GM13977 (cell line): ENCODE measurements at places on chromosomes 13 and 19.

DNA sequence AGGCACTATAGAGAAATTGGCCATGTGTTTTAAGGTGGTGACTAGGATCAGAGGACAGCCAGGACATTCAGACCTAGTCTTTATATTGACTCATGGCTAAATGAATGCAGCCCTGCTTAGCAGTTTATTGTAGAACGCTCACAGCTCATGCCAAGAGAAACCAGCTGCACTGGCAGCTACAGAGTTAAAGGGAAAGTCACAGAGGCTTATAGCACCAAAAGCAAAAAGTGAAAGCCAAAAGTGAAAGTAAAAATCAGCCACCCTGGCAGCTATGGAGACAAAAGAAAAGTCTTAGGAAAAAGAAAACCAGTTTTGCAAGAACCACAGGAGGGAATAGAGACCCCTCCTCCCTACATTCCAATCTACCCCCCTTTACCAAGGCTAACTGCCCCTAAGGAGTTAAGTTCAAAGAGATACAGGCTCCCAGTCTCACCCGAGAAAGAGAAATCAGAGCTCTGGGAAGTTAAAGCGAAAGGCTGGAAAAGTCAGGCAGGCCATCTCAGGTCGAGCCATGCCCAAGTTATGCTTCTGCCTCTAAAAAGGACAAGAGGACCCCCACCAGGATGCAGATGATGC lies 99.0 kb downstream of the ZNF429 start:
- no peak for DNase-seq

DNA sequence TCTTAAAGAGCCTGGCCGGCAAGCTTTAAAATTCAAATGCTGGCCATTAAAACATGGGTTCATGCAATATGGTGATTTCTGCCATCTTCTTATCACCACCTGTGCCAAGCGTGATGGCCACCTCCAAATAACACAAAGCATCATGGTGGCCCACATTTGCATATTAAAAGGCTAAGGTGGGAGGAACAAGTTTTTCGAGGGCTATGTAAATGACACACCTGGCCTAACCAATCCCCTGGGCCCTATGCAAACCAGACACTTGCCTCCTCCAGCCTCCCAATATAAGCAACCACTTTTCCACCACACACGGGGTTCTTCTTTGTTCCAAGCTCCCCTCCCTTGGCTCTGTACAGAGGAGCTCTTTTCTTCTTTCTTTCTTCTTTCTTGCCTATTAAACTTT lies 14.4 kb downstream of the LILRB4 start:
- no peak for DNase-seq

GRCh38 chr19:19618219-19619051 lies at the start of gene PBX4:
PBX4 (minus strand) TSS chr19:19618687; CDS start chr19:19618629, 58 bp downstream.
- DNase-seq = peak; percentile 99

DNA sequence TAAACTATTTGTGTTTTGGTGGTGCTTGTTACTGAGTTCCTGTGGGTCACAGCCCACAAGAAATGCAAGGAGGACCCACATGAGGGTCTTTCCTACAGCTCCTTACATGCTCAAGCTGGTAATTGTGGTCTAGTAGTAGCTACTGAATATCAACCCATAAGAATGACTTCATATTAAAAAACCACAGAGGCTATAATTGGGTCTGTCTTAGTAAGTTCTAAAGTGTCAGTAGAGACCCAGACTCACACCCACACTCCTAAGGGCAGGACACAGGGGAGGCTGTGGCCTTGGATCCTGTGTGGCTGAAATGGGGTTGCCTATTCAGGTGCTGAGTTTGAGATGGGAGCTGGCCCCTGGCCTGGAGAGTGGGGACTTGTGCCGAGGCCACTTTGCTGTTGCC lies 19.6 kb downstream of the TFDP1 start:
- DNase-seq = peak; percentile 85

GRCh38 chr13:50585674-50586413 lies 257.6 kb downstream of the DLEU7 start:
- no peak for DNase-seq

- DNase-seq = no peak
These were observed 75.6 kb upstream of the KL start for GRCh38 chr13:32940601-32941000.

DNA sequence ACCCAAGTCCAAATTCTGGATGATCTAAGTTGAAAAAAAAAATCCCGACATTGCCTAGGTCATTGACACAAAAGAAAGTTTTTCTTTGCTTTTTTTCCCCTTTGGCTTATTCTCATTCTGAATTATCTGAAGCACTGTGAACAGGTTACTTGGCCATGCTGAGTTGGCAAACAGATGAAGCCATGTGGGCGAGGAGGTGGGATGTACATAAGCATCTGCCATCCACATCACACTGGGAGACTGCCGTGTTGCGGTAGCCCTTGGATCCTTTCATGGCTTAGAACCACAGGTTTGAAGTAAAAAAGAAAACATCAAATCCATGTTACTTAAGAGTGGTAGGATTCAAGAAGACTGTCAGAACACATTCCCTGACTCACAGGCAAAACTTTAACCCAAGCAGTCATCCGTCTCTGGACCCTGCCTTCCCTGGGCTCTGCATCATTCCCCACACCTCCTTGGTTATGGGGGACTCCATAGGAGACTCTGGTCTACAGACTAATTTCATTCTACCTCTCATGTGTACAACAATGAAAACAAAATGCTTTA lies 242.5 kb upstream of the SERP2 start:
- DNase-seq = no peak

- DNase-seq = no peak
These were observed 29.8 kb upstream of the FRY start for GRCh38 chr13:32001769-32002168.

- no peak for DNase-seq
These were observed 207.8 kb downstream of the FOXO1 start for GRCh38 chr13:40458720-40458990.

GRCh38 chr19:30792561-30793505 lies 420.6 kb downstream of the ZNF536 start:
- no peak for DNase-seq

DNA sequence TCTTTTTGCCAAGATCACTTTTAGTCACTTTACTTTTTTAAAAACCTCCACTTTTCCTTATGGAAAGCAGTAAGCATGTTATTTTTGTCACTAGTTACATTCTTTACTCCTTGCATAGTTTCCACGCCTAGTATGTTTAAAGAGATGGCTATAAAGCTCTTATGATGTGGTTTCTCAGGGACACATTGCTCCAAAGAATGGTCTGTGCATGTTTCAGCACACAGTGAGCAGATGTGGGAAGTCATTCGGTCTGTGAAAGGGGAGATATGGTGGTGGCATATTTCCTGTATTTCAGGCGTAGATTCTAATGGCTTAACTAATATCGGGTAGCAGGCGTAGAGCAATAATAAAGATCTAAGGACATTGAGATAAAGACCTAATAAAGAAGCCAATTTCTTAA lies 180.7 kb downstream of the SLITRK6 start:
- DNase-seq = no peak

- no peak for DNase-seq
These were observed 38.3 kb upstream of the DCUN1D2 start for GRCh38 chr13:113528813-113529180.

DNA sequence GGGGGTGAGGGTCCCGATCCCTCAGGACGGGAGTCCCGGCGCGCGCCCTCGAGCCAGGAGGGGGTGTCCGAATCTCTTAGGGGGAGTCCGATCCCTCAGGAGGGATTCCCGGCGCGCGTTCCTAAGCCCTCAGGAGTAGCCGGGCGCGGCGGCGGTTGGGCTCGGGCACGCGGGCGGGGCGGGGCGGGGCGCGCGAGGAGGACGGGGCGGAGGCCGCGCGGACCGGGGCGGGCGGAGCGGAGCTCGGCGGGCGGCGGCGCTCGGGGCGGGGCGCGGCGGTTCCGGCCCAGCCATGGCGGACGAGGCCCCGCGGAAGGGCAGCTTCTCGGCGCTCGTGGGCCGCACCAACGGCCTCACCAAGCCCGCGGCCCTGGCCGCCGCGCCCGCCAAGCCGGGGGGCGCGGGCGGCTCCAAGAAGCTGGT lies at the start of gene CUL4A:
CUL4A (plus strand) TSS at position 278 of the 423 bp plus-strand sequence; CDS start at position 293, 15 bp downstream.
- DNase-seq = peak; percentile 89

DNA sequence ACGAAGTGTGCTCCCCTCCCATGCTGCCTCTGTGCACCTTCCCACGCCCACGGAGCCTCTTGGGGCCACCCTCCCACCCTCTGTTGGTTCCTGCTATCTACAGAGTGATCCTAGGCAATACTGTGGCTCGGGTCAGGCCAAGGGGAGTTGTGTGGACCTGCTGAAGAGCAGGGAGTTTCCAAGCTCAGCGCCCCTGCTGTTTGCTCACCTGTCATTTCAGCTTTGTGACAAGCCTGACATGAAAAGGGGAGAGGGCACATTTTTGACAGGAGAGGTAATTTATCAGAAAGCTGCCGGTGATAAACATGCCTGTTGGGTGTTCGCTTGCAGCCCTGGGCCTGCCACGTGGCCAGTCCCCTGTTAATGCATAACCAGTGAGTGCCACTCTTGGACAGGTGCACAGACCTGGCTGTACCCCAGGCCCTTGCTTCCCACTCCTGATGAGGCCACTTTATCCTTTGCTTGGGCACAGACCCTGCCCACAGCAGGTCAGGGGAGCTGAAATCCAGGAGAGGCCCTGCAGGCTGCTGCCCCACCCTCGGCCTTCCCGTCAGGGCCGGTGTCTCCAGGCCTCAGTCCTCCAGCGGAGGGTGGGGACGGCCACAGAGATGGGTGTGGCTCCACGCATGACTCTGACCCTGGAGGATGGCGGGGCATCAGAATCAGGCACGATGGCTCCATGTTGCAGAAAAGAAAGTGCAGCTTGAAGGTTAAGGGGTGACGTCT lies 201.5 kb upstream of the GPR12 start:
- no peak for DNase-seq

- no peak for DNase-seq
These were observed 2.8 kb downstream of the TBC1D17 start for GRCh38 chr19:49880162-49880869.
